ENCODE measurements at places on chromosomes 1 and 21.

DNA sequence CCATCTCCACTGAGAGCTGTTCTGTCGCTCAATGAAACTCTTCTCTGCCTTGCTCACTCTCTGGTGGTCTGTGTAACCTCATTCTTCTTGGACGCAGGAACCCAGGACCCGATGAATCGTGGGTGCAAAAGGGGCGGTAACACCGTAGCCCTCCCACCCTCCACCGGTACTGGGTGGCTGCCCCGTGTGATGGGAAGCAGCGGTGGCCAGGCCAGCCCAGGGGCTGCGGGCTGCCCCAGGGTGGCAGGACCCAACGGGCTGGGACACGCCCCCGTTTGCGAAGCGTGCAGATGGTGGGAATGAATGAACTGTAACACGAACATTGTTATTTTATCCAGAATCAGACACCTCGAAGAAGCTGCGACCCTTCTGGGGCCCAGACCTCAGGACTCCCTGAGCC is 92.3 kb upstream of the BACE2 start:
- no peak for DNase-seq

DNA sequence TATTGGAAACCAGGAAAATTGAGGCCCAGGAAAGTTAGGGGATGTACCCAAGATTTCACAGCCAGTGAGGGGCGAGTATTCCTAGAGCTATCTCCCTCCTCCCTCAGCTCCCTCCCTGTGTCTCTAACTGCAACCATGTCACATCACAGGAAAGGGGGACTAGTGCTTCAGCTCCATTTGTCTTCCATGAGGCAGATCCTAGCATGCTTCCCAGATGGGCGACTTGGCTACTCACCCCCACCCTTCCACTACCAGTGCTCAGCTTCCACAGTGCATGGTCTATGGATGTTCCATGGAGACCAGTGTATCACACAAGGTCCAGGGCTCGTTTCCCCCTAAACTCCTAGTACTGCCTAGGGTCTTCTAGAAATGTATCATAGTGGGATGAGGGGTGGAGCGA is 4.6 kb upstream of the SPRR4 start:
- no peak for DNase-seq

- no peak for DNase-seq
These were observed 128.1 kb upstream of the VAMP3 start for GRCh38 chr1:7642781-7643529.

DNA sequence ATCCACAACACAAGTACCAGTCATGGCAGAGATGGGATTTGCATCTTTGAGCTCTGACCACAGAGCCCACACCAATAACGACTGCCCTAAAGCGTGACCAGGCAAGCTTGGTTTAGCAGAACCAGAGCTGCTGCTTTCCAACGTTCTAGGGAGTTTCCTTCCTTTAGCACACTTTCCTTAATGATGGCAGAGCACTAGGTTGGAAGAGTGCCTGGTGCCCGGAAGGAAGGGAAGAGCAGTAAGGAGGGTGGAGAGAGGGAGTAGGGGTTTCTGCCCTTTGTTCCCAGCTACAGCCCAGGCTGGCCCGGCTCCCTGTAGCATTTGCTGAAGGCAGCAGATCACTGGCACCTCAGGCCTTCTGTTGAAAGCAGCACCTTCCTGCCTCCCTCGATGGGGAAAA is 6.1 kb upstream of the EVA1C start:
- no peak for DNase-seq

DNA sequence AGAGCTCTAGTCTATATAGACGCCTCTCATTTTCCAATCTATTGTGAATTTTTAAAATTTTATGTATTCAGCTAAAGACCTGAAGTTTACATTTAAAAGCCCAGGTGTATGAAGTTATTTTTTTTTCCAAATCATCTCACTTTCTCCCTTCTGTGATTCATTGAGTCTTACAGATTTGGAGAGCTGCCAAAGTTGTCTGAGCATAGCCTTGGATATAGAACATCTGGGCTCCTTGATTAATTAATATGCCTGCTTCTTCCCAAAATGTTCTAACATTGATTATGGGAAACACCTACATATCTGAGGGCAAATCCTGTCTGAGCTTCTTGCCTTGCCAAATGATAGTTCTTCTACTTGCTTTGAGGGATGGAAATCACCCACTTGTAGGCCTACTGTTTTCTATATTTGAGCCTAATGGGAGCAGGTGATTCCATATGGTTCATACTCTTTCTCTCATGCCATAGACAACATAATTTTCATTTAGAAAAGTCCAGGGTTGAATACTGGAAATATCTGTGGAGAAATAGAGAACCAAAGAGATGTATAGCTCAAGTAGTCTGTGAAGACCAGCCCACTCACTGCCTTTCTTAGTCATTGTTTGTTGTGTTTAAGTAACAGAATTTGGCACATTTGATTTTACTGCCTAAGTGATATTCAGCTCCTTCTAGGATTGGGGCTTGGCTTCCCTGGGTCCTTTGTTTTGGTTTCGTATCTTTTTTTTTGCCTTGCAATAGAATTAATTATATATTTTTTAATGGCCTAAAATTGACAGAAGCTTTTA is 46.2 kb downstream of the MACF1 start:
- no peak for DNase-seq

GRCh38 chr1:230176871-230177411 is 109.9 kb downstream of the GALNT2 start:
- no peak for DNase-seq

DNA sequence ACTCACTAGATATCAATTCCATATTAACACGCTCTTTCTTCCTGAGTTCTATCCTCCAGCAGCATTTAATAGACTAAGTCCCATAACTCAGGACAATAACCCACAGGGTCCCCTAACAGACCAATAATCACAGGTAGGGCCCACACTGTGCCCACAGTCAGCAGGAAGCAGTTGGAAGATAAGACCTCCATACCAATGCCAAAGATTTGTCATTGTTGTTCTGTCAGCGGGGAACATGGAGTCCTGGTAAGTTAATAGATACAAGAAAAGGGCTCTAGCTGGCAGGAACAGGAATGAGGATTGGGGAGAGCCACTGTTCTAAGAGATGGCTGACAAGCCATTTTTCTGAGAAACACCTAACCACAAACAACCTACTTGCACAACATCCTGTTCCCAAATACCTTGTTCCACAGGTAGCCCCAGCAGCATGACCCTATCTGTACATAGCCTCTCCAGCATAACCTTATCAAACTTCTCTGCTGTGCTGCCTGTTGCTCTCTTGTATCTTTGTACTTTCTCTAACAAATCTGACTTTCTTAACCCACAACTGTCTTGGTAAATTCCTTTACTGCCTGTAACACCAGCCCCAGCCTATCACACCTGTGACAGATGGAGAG is 142.0 kb upstream of the KCNJ15 start:
- DNase-seq = no peak

DNA sequence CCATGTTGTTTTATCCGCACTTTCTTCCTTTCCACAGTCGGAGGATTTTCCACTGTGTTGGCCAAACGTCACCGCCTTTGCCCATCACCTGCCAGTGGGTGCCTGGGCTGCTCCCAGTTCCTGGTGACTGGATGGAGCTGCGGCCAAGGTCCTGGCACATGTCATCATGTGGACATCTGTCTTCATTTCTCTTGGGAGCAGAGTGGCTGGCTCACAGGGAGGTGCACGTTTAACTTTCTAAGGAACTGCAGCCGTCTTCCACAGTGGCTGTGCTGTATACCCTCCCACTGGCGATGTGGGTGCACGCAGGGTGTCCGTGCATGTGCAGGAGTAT is 19.5 kb upstream of the RNF223 start:
- DNase-seq = no peak

- peak; percentile 70 for DNase-seq
These were observed 48.8 kb upstream of the RAP1A start for GRCh38 chr1:111570781-111571181.

DNA sequence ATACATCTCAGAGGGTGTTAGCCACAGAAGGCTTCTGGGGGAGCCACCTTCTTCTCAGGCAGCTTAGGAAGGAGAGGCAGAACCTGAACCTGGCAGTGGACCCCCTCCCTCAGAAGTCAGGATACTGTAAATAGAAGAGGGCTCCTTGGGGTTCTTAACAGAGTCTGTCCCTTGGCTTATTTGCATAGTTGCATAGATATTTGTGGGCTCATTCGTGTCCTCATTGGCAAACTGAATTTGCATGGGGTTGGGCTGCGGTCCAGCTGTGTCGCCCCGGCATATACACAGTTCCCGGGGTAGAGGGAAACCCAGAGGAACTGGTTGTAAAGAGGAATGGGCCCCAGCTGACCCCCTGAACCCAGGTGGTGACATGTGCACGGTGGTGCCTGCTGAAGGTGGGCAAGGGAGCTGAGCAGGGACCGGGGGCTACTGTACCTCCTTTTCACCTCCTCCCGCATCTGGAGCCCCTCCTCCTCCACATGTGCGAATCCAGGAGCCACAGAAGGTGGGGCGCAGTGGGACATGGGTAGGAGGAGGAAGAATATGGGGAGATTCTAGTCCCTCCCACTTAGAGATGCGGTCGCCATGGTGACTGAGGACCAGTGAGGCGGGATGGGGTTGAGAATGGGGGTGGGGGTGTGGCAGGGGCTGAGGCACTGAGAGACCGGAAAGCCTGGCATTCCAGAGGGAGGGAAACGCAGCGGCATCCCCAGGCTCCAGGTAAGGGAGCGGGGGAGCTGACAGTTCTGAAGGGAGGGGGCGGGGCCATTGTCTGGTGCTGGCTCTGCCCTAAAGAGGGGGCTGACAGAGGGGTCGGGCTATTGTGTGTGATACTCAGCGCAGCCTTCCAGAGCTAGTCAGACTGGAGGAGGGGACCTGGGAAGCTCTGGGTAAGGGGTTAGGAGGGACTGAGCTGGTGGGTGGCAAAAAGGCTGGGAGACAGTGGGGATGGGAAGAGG is 3.7 kb upstream of the SEMA4A start:
- peak; percentile 93 for DNase-seq

DNA sequence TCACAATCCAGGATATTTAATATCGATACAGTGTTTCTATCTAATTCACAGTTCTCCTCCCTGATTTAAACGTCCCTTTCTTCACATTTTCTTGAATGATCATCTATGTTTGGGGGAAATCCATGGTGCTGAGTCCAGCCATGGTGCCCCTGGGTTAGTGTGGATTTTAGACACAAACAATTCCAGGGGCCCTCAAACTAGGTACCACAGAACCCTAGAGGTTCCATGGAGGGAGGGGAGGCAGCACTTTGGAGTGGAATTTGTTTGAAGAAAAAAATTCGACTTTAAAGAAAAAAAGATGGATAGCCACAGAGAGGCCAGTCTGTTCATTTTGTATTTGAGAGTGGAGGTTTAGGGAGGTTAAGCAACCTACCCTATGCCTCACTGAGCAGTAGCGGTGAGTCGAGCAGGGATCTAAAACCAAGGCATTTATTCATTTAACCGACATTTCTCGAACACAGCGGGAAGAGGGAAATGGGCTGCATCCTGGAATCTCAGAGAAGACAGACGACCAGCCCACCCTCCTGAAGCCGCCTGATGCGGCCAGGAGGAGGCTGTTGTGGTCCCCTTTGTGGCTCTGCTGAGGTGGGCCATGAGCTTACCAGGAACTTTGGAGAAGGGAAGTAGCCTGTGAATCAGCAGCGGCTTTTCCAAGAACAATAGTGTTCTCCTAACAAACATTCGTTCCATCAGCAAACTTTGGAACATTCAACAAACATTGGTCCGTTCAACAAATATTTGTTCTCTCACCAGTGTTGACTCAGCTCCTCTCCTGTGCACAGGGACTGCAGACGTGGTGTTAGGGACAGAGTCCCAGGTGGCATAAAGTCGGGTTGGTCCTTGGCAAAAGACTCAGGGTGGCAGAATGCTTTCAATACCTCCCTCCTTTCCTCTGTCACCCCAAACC is 103.5 kb upstream of the ZBTB40 start:
- DNase-seq = no peak
